CD14-positive monocyte (primary cell): ENCODE measurements at places on chromosomes 5 and 9.

DNA sequence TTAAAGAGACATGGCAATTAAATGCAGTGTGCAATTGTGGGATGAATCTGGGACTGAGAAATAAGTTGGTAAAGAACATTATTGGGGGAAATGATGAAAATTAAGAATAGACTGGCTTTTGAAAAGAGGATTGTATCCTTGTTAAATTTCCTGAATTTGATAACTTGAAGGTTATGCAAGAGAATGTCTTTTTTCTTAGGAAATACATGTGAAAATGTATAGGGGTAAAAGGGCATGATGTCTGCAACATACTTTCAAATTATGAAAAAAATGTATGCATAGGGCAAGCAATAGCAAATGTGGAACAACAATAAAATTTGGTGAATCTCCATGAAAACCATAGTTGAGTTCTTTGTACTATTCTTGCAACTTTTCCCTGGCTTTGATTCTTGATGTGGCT lies 24.1 kb downstream of the PTTG1 start:
- DNase-seq = no peak

DNA sequence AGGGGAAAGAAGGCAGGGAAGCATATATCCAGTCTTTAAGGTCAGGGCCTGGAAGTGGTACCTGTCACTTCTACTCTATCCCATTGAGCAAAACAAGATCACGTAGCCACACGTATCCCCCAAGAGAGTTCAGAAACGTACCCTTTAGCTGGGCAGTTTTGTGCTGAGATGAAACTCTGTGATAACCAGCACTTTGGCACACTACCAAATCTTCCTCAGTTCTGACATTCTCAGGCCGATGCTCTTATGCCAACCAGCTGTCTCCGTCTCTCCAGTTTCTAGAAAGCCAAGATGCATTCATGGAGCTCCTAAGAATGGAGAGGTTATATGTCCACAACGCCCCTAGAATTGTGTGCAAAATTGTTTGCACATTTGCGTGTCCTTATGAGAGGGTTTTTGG lies 176.6 kb upstream of the MSX2 start:
- no peak for DNase-seq

DNA sequence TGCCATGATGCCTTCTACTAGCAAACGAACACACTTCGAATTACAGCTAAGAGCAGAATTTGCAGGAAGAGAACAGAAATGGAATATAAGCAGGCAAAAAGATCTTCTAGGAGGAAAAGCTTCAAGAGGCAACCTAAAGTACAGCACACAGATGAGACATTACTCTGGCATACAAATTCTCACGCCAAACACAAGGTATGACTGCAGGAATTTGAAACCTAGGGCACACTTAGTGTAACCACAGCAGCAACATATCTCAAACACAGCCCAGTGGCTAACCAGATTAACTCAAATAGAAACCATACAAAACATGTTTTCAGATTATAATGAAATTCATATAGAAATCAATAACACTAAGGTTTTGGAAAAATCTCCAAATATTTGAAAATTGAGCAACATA lies 481.0 kb upstream of the RGMB start:
- no peak for DNase-seq

DNA sequence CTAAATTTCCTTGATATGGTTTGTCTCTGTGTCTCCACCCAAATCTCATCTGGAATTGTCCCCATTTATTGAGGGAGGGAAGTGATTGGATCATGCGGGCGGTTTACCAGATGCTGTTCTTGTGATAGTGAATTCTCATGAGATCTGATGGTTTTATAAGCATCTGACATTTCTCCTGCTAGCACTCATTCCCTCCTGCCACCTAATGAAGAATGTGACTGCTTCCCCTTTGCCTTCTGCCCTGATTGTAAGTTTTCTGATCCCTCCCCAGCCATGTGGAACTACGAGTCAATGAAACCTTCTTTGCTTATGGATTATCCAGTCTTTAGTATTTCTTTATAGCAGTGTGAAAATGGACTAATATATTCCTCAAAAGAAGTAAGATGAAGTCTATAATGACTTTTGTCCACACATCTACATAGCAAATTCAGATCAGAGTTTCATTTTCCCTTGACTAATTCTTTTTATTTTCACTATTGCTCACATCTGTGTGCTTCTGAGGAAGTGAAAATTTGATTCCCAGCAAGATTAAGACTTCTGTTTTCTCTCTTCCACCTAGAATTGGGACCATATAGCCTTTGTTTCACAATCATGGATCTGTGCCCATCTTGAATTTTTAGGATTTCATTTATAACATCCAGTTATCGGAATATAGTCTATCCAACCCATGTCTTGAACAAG lies 393.5 kb downstream of the DMAC1 start:
- DNase-seq = no peak

GRCh38 chr9:123445116-123445515 lies 89.1 kb downstream of the CRB2 start:
- DNase-seq = no peak

DNA sequence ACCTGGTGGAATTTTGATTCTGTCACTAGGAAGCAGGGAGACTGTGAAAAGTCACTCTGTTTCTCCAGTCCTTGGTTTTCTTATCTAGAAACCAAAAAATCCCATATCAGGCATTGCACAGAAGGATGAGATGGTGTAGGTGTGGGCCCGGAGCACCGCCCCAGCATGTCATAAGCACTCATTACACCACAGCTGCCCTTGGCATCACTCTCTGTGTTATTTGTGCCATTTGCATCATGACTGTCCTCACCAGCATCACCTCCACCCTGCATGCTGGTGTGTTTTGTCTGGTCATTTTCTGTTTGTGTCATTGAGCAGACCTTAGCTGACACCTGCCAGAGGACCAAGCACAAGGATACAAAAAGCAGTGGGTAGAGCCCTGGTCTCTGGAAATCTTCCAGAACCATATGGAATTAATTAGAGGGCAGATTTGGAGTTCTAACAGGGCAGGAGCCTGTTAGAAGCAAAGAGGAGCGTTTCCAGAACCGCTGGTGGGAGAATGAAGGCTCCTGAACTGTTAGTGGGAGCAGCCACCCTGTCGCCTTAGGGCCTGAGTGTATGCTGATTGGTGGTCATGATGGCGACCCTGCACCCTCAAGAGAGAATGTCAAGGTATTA lies 99.3 kb downstream of the AMBP start:
- no peak for DNase-seq

- no peak for DNase-seq
These were observed 165.9 kb downstream of the MTRR start for GRCh38 chr5:8034852-8035251.

- no peak for DNase-seq
These were observed 179.7 kb downstream of the PIK3R1 start for GRCh38 chr5:68395302-68395701.

- DNase-seq = no peak
These were observed 180.8 kb downstream of the FBN2 start for GRCh38 chr5:128357226-128357625.

DNA sequence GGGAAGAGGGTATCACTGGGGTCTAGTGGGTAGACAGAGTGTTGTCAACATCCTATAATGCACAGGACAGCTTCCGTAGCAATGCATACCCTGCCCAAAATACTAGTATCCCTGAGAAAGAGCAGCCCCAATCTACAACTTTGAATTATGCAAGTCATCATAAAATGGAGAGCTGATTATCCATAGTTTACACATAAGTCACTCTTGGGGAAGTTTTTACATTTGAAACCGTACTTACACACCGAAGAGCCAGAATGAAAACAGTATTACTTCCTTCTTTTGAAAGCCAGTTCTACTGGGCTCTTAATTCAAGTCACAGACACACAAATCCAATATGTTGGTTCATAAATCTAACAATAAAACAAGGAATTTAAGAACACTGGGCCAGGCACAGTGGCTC lies 21.6 kb downstream of the RNF145 start:
- DNase-seq = peak; percentile 5

- no peak for DNase-seq
These were observed 138.1 kb downstream of the ATPSCKMT start for GRCh38 chr5:10111571-10111970.

DNA sequence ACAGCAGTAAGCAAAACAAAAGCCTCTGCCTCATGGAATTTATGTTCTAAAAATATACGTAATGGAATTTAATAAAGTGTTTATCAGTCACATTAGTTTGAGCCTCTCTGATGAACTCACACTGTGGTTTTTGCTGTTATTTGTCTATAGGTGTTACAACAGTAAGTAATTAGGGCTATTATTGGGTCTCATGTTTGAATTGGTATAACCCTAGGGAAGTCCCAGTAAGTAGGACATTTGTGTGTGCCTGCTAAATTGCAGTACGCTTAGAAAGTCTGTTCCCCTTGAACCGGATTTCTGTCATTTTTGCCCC lies 197.6 kb downstream of the NR3C1 start:
- no peak for DNase-seq

GRCh38 chr5:77443670-77444069 lies 48.4 kb downstream of the WDR41 start:
- no peak for DNase-seq

DNA sequence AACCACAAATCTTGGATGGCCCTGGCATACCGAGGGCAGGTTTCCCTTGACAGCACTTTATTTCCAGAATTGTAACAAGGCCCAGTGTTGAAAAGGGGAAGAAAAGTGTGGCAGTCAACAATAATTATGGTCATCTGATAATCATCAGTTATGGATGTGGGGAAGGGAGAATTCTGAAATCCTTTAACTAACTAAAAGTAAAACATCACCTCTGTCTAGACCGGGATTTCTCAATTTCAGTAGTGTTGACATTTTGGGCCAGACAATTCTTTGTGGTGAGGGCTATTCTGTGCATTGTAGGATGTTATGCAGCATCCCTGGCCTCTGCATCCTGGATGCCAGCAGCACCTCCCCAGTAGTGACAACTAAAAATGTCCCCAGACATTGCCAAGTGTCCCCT lies 140.4 kb downstream of the PSAT1 start:
- no peak for DNase-seq

DNA sequence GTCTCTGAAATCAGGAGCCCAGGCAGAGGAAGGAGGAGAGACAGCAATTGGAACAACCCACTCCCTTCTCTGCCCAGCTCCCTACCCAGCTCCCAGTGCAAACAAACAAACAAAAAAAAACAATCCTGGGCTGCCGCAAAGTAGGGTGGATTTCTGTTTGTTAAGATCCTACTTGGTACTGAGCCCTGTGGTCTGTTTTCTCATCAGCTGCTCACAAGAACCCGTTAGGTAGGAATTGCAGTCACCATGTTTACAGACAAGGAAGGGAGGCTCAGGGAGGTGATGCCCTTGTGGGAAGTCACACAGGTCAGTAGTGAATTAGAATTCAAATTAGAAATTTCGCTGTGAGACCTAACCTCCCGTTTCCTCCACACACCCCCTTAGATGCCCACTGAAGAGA lies 128.8 kb upstream of the RAD23B start:
- DNase-seq = no peak

GRCh38 chr5:444226-444625 lies 1.2 kb downstream of the EXOC3 start:
- no peak for DNase-seq

GRCh38 chr5:67292201-67292940 lies 95.8 kb upstream of the CD180 start:
- no peak for DNase-seq

- peak; percentile 17 for DNase-seq
These were observed 139.1 kb upstream of the MAP3K1 start for GRCh38 chr5:56676091-56676768.

- no peak for DNase-seq
These were observed 53.5 kb upstream of the COL15A1 start for GRCh38 chr9:98890256-98890655.

DNA sequence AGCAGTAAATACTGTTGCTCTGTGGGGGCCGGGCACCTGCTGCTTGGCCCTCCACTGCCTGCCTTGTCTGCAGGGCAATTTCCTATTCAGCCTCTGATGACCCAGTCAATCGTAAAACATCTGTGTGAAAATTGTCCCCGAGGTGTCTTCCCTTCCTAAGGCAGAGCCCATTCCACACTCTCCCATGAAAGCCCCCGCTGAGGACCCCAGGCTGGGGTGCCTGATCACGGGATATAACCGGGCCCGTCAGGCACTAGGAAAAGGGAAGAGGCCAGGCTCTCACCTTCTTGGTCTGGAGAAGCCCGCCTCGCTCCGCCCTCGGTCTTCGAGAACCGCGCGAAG lies 27.2 kb upstream of the SCGB3A1 start:
- no peak for DNase-seq

DNA sequence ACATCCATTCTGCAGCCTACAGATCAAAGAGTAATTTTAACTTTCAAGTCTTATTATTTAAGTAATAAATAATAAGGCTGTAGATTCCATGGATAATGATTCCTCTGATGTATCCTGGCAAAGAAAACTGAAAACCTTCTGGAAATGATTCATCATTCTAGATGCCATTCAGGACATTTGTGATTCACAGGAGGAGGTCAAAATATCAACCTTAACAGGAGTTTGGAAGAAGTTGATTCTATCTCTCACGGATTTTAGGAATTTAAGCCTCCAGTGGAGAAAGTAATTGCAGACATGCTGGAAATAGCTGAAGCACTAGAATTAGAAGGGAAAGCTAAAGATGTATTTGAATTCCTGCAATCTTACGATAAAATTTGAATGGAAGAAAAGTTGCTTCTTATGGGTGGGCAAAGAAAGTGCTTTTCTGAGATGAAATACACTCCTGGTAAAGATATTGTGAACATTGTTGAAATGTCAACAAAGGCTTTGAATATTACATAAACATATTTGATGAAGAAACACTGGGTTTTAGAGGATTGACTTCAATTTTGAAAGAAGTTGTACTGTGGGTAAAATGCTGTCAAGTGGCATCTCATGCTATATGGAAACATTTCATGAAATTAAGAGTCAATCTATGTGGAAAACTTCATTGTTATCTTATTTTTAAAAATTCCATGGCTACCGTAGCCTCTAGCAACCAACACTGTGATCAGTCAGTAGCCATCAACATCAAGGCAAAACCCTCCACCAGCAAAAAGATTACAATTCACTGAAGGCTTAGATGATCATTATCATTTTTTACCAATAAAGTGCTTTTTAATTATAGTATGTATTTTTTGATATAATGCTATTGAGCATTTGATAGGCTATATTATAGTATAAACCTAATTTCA lies 1141.0 kb downstream of the CDH12 start:
- DNase-seq = no peak

DNA sequence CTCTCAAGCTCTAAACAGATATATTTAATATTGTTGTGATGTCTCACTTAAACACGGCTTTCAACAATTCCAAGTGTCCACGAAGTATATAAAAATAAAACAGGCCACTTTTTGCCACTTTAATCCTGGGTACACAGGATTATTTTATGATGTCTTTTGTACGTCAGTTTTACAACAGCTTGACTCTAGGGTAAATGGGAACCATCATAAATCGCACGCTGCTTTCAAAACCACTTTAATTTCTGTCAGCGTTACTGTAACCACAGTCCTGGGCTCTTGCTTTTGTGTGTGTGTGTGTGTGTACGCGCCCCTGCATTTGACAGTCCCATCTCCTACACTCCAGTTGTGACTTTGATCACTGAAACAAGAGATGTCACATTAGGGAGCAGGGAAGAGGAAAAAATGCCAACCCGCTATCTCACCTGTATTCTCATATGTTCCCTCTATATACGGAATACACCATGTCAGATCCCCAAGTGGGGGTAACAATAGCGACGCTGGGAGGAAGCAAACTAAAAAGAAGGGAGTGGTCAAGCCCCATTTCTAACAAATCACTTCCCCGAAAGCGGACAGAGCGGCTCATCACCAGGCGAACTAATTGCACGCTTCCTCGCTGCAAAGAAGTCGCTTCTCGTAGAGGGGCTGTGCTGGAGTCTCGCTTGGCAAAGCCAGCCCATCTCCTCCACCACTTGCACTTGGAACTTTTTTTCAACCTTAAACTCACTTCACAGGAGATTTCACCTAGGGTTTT lies 1.2 kb downstream of the BNC2 start:
- DNase-seq = no peak

GRCh38 chr5:77073667-77074066 lies 13.4 kb downstream of the ZBED3 start:
- no peak for DNase-seq

GRCh38 chr9:2727966-2728613 lies 10.8 kb downstream of the KCNV2 start:
- no peak for DNase-seq
